Memory B cell (primary cell): ENCODE measurements at places on chromosomes 11 and 22.
A peak's percentile ranks its signal among the peaks of the same experiment; 100 is the strongest.

DNA sequence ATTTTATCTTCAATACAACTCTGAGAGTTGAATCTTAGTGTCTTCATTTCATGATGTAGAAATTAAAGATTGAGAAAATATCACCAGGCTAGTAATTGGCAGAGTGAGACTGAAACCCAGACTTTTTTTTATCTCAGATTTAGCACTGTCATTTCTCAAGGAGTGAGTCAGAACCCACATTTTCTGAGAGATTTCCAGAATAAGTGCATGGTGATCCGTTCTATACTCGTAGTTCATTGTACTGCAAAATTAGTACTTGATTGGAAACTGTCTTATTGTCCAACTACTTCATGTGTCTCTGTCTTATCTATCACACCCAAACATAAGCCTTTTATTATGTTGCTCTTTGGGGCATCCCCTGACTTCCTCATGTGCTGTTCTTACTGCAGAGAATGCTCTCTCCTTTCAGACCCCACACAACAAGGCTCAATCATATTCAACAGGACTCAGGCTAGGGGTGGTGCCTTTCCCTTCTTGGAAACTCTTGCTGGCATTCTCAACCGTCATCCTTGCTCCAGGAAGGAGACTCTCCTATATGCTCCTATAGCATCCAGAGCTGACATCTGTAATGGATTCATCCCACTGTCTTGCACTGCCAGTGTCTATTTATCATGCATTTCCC is 76.7 kb upstream of the BLID start:
- H3K27ac ChIP-seq: no peak overlapping the region
- no peaks in the 10 kb centered on the region for H3K4me1 ChIP-seq
- peaks cover 2% of the 10 kb centered on the region for H3K27me3 ChIP-seq
- DNase-seq: no peak
- H3K36me3 ChIP-seq: no peaks in the 10 kb centered on the region

DNA sequence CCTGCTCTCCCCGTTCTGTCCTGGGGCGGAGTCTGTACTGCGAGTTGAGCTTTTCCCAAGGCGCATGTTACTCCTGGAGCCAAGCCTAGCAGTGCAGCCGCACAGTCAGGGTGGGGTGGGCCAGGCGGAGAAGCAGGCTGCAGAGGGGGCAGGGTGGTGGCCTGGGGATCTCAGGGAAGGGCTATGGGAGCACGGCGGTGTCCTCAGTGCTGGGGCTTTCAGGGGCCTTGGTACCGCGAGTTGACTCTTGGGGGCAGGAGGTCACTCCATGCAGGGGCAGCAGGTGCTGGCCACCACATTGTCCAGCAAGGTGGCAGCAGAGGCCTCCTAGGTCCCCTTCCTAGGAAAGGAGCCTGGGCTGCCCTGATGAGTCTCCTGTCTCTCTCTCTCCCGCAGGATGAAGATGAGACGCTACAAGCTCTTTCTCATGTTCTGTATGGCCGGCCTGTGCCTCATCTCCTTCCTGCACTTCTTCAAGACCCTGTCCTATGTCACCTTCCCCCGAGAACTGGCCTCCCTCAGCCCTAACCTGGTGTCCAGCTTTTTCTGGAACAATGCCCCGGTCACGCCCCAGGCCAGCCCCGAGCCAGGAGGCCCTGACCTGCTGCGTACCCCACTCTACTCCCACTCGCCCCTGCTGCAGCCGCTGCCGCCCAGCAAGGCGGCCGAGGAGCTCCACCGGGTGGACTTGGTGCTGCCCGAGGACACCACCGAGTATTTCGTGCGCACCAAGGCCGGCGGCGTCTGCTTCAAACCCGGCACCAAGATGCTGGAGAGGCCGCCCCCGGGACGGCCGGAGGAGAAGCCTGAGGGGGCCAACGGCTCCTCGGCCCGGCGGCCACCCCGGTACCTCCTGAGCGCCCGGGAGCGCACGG is 14.9 kb upstream of the MIEF1 start:
- H3K4me3 ChIP-seq: no peak overlapping the region
- H3K4me1 ChIP-seq: peaks cover 10% of the 10 kb centered on the region
- no peak overlapping the region for H3K27ac ChIP-seq
- peaks cover 3% of the 10 kb centered on the region for H3K36me3 ChIP-seq

DNA sequence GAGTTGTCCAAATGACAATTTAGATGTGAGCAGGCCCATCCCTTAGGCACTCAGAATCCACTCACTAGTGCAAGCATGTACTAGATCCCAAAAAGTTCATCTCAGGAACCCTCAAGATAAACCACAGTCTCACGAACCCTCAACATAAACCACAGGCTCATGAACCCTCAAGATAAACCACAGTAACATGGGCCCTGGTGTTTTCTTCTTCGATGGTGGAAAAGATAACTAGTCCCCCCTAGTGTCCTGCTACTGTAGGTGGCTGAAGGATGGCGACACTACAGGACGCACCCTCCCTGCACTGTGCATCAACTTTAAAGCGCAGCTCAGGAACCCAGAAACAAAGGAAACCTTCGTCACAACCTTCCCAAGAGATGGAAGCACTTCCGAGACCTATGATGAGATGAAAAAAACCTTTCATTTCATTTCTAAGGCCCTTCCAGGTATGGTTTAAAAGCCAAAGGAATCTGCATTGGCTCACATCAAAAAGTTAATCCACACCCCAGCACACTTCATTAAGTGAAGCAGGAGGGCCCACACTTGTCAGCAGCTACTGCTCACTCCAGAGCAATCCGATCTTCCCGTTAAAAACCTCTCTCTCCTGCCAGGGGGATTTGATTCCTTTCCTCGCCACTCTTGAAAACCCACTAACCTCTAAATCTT is 2.4 kb downstream of the LARGE1 start:
- peak overlapping the region; percentile 55 for H3K4me3 ChIP-seq
- H3K36me3 ChIP-seq: peaks cover 4% of the 10 kb centered on the region
- H3K27ac ChIP-seq: no peak overlapping the region
- DNase-seq: no peak

DNA sequence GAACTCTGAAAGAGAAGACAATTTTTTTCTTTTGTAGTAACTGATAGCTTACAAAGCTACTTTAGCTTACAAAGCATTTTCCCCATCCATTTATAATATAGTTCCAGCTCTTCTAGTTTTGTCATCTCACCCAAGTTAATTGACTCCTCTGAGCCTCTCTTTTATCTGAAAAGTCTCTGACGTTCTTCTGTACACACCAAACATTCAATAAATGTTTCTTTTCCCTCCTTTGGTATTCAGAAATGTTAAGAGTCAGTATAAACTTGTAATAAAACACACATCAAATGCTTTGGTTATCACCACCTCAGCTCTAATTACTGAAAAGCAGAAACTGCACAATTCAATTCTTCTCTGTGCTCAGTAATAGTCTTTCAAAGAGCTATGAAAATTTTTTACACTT is 5.9 kb downstream of the CCDC90B start:
- H3K27me3 ChIP-seq: no peaks in the 10 kb centered on the region
- H3K27ac ChIP-seq: no peak overlapping the region
- H3K4me3 ChIP-seq: no peak overlapping the region
- H3K36me3 ChIP-seq: peaks cover 14% of the 10 kb centered on the region
- H3K4me1 ChIP-seq: peaks cover 14% of the 10 kb centered on the region
- DNase-seq: no peak

- H3K4me1 ChIP-seq: no peaks in the 10 kb centered on the region
- H3K27ac ChIP-seq: no peak overlapping the region
- H3K4me3 ChIP-seq: no peak overlapping the region
- no peaks in the 10 kb centered on the region for H3K36me3 ChIP-seq
These were observed 46.6 kb downstream of the MN1 start for GRCh38 chr22:27754888-27755480.

DNA sequence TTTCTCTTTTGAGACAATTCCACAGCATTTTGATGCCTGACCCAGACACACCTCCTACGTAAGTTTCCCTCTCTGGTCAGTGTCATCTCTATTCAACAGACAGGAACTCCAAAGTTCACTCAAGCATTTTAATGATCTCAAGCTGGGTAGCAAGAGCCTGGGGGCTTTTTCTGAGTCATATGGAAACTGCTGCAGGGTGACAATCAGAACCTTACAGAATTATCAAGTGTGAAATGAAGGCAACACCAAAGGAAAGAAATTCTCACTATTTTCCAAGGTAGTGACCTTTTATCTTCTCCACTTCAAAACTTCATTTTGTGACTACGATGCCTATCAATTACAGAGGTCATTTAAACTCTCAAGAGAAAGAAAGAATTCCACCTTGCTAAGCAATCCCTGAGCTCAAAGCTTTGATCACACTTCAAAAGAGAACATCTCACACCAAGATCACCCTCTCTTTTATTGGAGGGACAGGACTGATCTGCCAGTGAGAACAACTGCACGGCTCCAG is 229.0 kb upstream of the ZC3H12C start:
- H3K36me3 ChIP-seq: no peaks in the 10 kb centered on the region
- H3K27me3 ChIP-seq: no peaks in the 10 kb centered on the region
- peaks cover 6% of the 10 kb centered on the region for H3K4me1 ChIP-seq
- H3K4me3 ChIP-seq: no peak overlapping the region

- H3K27me3 ChIP-seq: peaks cover 7% of the 10 kb centered on the region
- H3K4me3 ChIP-seq: no peak overlapping the region
- no peaks in the 10 kb centered on the region for H3K4me1 ChIP-seq
- H3K27ac ChIP-seq: no peak overlapping the region
These were observed 44.8 kb downstream of the LMO1 start for GRCh38 chr11:8218840-8219239.
